ENCODE measurements at places on chromosomes 11 and 22. TPM values are rescaled to one million over a fixed set of nuclear protein-coding genes. Genes with fewer than 3 reads are reported as not detected.

DNA sequence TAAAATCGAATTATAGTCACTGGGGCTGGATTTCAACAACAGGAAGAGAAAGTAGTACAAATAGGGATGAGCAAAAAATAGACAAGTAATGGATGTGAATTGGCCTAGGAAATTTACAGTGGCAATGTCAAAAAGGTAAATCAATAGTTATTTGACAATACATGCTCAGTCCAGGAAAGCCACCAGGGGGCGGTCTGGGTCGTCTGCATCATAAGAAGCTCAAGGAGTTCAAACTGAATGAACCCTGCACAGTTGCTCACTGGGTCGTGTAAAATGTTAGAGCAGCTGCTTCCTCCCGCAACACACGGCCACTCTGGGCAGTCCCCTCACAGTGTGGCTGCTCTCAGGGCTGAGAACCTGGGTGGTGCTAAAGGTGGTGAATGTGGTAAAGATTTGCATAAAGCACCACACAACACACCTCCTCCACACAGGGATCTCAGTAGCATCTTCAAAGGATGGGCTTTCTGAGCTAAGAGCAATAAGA, 85.9 kb downstream of the ZNF280B start:
- DNase-seq, result peak; percentile 13

- no peak for DNase-seq
Measured at GRCh38 chr11:35144136-35144741, 5.3 kb downstream of the CD44 start.

DNA sequence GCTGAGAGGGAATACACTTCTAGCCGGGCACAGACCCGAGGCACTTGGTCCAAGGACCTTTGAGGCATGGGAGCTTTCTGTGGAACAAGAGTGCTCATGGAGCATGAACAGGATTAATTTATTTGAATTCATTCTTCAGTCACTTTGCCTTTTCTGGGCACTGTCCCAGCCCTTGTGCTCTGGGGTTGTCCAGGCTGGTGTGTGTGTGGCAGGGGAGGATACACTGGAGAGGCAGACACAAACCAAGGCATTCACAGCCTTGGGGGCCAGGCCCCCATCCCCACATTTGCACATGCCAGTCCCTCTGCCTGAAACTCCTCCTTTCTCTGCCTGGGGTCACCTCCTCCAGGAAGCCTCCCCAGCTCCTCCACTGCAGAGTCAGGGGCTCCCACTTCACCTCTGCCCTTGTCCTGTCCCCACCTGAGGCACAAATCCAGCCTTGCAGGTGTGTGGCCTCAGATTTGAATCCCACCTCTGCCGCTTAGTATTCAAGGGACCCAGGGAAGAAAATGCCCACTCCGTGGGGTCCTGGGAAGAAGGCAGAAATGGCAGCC, 55.5 kb downstream of the MYO7A start:
- no peak for DNase-seq

DNA sequence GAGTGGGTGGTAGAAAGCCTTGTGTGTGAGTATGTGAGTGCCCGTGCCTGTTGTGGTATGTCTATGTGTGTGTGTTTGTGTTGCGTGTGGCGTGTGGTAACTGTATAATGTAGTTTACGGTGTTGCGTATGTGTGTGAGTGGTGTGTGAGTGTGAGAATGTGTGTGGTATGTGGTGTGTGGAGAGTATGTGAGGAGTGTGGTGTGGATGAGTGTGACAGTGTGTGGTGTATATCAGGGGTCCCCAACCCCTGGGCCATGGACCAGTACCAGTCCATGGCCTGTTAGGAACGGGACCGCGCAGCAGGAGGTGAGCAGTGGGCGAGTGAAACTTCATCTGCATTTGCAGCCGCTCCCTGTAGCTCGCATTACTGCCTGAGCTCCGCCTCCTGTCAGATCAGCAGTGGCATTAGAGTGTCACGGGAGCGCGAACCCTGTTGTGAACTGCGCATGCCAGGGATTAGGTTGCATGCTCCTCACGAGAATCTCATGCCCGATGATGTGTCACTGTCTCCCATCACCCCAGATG, 5.7 kb downstream of the UPK3A start:
- DNase-seq, result no peak

Gene OR5L2
- polyA plus RNA-seq, result not detected

Data from A549 (cell line).